ENCODE measurements at places on chromosomes 11 and 22. TPM values are rescaled to one million over a fixed set of nuclear protein-coding genes. Genes with fewer than 3 reads are reported as not detected.

Gene BLID
- total RNA-seq, result not detected

Gene TTC9C
- total RNA-seq, result 11.0 TPM

Gene MS4A15
- not detected for total RNA-seq

Gene TSGA10IP
- total RNA-seq, result not detected

Gene UBQLNL
- total RNA-seq, result 0.29 TPM

Gene ARSA
- 59.4 TPM for total RNA-seq

Gene CTSW
- 19.7 TPM for total RNA-seq

Gene MS4A6A
- 3.2 TPM for total RNA-seq

Gene ZNF195
- 21.5 TPM for total RNA-seq
